ENCODE measurements at places on chromosomes 7 and 10.

GRCh38 chr10:7952266-7952665 is 102.2 kb upstream of the GATA3 start:
- no peak for DNase-seq

GRCh38 chr10:71476228-71477011 is 79.7 kb downstream of the CDH23 start:
- DNase-seq, result no peak

- no peak for DNase-seq
These were observed 5.1 kb downstream of the SYNPO2L start for GRCh38 chr10:73650537-73651331.

- no peak for DNase-seq
These were observed 97.7 kb upstream of the EFCAB10 start for GRCh38 chr7:105678811-105679495.

Measured in effector memory CD4-positive, alpha-beta T cell (primary cell).